Psoas muscle (tissue), 8 donors: ENCODE measurements at places on chromosomes 4 and X.

DNA sequence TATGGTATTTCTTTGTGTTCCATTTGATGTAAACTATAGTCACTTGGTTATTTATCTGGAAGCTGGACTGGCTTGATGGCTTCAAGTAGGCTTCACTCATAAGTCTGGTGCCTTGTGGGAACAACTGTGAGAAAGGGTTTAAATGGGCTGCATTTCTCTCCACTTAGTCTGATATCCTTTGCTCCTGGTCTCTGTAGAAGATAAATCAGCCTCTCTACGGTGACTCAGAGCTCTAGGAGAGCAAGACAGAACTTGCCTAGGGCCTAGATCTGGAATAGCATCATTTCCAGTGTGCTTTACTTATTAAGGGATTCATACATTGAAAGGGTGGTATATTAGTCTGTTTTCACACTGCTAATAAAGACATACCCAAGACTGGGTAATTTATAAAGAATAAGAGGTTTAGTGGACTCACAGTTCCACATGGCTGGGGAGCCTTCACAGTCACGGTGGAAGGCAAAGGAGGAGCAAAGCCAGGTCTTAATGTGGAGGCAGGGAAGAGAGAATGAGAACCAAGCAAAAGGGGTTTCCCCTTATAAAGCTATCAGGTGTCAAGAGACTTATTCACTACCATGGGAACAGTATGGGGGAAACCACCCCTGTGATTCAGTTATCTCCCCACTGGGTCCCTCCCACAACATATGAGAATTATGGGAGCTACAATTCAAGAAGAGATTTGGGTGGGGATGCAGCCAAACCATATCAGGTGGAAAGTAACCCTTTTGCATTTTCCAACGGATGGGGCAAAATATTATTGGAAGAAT lies 1746.4 kb upstream of the PCDH7 start:
- DNase-seq, result no peak

GRCh38 chrX:52988985-52989917 lies 30.9 kb upstream of the FAM156A start:
- no peak for DNase-seq

- no peak for DNase-seq
Observed at GRCh38 chr4:15186149-15186548, 183.9 kb downstream of the CPEB2 start.

GRCh38 chr4:32037399-32037798 lies 1317.2 kb downstream of the PCDH7 start:
- DNase-seq, result no peak

GRCh38 chrX:14883826-14884225 lies 10.6 kb downstream of the MOSPD2 start:
- DNase-seq, result no peak

GRCh38 chr4:46016306-46016705 lies 107.5 kb downstream of the GABRG1 start:
- no peak for DNase-seq

- no peak for DNase-seq
Observed at GRCh38 chr4:128768373-128768996, 41.0 kb upstream of the JADE1 start.

GRCh38 chr4:136471051-136471450 lies 1061.2 kb downstream of the PCDH18 start:
- DNase-seq, result no peak

GRCh38 chrX:38893441-38893840 lies 92.2 kb downstream of the MID1IP1 start:
- no peak for DNase-seq

GRCh38 chr4:82785611-82786400 lies 12.8 kb downstream of the SCD5 start:
- DNase-seq, result no peak

- no peak for DNase-seq
Observed at GRCh38 chr4:1402021-1402515, 4.2 kb downstream of the NKX1-1 start.

DNA sequence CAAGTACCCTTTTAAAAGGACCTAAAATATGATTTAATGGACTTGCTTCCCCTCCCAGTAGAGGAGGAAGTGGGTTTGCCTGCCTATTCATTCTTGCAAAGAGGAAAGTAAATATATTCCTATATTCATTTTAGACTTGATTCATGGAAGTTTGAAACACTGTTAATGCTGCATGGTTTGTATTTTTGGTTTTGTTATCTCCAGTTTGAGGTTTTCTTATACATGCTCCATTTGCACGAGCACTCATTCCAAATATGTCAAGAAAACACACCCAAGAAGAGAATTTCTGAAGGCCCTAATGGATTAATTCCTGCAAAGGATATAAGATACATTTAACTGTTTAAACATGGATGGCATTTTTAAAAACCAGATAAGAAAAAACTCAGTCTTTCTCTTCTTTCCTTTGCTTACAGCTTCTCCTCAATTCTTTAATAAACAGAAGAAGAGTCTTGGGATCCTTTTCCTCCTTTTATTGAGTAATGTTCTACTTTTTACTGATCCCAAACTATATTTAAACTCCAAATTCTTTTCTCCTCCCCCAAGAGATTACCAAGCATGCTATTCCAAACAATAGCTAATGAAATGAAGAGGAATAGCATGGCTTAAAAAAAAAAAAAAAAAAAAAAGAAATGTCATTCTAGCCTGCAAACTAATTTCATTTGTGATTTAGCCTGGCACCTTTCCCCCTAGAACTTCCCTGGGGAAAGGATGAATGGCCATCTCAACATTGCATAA lies 54.6 kb upstream of the LDB2 start:
- no peak for DNase-seq

DNA sequence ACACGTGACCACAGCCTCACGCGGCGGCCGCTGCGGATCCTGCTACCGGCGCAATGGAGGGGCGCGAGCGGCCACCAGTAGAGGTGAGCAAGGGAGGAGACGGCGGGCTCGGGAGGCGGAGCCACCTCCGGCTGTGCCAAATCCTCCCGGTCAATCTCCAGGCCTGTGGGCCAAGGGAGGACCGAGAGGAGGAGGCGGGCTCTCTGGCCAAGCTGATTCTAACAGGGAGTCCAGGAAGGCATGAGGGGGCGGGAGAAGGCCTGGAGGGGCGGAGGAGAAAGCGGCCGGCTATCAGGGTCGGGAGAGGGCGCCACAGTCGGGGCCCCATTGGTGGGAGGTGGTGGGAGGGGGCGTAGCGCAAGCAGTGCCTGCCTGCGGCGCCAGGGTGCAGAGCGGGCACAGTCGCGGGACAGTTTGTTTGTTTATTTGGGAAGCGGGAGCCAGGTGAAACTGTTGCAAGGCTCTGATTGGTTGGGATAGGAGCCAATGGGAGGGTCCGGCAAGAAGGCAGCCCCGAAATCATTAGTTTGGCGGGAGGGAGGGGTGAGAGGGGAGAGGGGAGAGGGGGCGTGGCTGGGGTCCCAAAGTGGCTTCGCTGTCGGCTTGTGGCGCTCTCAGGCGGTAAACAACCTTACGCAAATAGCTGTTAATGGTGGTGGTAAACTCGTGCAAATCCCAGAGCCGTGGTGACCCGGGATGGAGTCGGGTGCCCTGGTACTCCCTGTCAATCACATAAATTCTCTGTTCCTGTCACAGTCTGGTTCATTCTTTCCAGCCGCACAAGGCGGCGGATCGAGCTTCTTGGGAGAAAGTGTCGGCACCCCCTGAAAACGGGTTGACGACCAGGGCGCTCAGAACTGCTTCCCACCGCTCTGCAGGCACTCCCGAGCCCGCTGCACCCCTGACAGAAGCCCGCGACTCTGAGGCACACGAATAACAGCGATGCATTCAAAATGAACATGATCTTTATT lies at the start of gene IRS4:
Gene IRS4 (minus strand): TSS at position 55 of the 971 bp plus-strand sequence.
- no peak for DNase-seq

DNA sequence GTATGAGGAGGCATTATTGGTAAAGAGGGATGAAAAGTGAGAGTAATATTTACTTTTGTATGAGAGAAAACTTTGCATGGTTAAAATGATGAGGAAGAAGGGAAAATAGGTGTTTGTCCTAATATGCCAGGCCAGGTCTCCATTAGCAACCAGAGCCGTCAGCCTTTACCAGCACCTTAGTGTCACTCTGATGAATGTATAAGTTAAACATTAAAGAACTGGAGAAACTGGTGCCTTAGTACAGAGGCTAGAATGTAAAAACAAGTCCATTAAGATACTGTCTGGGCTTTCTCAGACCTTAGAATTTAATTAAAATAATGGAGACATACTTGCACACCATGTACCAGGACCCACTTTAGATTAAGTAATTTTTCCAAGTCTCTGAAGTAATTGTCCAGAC lies 222.3 kb downstream of the FAM47A start:
- DNase-seq, result no peak

DNA sequence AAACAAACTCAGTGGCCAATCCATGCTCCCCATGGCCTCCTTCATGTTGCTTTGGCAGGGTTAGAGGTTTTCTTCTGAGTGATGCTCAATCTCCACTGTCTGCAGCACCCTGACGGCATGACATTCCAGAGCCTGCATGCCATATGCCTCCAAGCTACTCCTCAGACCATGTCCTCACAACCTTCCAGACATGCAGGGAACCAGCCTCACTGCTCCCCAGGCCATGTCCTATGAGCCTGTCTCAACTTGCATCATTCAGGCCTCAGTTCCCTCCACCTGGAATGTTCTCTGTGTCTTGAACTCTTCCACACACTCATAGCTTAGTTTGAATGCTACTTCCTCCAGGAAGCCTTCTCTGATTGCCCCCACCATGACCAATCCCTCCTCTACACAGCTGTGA lies 18.8 kb downstream of the PROM1 start:
- no peak for DNase-seq
